8988T (cell line): ENCODE measurements at places on chromosomes 12 and 14.

DNA sequence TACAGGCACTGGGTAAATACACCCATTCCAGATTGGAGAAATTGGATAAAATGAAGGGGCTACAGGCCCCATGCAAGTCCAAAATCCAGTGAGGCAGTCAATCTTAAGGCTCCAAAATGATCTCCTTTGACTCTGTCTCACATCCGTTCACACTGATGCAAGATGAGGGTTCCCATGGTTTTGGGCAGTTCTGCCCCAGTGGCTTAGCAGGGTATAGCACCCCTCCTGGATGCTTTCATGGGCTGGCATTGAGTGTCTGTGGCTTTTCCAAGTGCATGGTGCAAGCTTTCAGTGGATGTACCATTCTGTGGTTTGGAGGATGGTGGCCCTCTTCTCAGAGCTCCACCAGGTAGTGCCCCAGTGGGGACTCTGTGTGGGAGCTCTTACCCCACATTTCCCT is 427.2 kb downstream of the TRHDE start:
- no peak for DNase-seq

DNA sequence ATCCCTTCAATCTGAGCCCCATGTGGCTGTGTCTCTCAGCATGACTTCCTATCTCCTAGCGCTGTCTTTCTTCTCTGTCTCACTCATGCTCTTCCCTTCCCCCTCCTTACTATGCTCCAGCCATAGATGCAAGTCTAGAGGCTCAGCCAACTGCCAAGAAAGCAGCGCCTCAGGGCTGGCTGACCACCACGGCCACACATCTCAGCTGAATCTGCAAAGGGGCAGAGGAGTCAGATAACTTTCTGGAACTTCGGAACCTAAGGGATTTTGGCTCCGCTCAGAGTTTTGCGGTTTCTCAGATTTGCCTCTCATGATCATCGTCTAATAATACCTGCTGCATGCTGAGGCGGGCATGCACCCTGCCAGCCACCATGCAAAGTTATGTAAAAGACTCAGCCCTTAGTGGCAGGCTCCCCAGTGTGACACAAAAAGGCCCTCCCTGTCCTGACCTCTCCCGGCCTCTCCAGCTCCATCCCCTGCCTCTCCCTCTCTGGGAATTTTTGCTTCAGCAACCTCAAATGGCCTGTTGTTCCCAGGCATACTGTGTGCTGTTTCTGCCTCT is 5.0 kb upstream of the FGF6 start:
- DNase-seq = no peak

DNA sequence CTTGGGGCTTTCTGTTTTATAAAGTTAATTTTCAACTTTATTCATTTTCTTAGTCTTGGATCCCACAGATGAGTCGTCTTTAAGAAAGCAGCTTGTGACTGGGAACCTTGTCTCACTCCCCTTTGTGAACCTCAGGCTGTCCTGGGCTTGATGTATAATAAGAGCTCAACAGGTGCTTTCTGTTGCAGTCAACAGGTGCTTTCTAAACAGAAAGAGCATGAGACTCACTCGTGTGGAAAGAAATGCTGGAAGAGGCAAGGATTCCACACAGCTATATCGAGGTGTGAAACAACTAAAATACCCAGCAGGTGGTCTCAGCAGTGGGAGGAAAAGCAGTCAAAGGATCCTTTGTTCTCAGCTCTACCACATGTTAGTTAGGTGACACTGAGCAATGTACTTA is 398.9 kb downstream of the EGLN3 start:
- no peak for DNase-seq

DNA sequence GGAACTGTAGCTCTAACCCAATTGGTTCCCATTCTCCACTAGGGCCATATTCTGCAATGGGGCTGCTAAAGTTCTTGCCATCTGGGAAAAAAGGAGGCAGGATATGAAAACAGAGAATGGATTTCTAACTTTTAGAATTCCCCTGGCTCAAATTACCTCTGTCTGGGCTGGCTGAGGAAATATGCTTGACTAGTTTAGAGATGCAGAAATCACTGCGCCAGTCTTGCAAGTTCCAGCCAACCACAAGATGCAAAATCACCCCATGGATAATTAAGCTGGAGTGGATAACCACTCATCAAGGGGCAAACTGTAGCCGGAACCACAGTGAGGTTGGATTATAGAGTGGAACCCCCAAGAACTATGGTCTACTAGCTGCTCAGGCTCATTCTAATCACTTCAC is 126.3 kb downstream of the RALGAPA1 start:
- DNase-seq = no peak

GRCh38 chr12:100215209-100215608 is 14.6 kb downstream of the ACTR6 start:
- DNase-seq = no peak

GRCh38 chr14:103514596-103515421 is 7.8 kb downstream of the CKB start:
- no peak for DNase-seq
